GM20000 (cell line): ENCODE measurements at places on chromosomes 2 and 18.

- DNase-seq = no peak
Observed at GRCh38 chr2:207235621-207236020, 69.9 kb upstream of the KLF7 start.

- DNase-seq = no peak
Observed at GRCh38 chr2:164984428-164984827, 29.1 kb upstream of the SLC38A11 start.

- DNase-seq = no peak
Observed at GRCh38 chr2:1651121-1652033, 92.9 kb downstream of the PXDN start.

DNA sequence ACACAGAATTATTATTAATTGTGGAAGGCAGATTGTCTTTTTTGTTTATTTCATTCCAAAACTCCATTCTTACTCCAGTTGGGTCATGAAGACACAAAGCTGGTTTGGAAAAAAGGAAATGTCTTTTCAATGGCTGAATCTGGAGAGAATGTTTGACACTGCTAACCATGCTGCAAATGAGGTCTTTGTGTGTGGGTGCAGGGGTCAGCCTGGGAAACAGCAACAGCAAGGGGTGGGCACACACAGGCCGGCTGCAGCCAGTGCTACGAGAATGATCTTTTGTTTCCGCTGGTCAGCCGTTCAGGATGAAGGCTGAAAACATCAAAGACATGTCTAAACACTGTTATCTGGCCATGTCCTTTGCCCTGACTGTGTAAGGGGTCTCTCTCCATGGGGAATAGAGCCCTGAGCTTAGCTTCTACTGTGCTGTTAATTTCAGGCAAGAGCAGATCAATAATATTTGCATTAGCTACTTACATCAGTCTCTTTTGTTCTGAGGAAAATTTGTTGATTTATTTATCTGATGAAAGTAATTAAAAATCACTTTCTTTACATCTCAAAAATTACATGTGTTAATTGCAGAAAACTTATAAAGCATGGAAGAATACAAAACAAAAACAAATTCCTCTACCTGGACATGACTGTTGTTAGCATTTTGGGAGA lies 33.3 kb upstream of the E2F6 start:
- no peak for DNase-seq

DNA sequence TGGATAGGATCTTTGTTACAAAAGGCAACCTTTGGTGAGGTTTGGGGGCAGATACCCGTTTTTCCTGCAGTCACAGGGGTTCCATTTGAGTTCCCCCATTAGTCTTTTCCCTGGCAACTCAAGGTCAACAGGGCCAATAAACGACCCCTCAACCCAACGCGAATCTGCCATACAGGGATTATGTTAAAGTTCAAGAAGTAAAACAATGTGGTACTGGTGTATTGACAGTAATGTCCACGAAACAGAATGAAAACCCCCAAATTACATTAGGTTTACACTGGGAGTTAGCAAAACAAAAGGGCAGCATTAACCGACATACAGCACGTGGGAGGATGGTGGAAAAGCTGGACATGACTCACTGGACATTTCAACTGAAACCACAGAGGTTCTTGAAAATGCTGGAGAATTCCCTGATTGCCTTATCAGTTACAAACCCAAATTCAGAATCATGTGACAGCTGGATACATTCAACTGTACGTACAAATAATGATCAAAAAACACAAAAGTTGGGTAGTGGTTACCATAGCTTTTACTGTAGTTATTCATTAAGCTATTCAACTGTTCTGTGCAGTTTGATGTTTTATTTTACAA lies 4.9 kb upstream of the IMP4 start:
- no peak for DNase-seq

DNA sequence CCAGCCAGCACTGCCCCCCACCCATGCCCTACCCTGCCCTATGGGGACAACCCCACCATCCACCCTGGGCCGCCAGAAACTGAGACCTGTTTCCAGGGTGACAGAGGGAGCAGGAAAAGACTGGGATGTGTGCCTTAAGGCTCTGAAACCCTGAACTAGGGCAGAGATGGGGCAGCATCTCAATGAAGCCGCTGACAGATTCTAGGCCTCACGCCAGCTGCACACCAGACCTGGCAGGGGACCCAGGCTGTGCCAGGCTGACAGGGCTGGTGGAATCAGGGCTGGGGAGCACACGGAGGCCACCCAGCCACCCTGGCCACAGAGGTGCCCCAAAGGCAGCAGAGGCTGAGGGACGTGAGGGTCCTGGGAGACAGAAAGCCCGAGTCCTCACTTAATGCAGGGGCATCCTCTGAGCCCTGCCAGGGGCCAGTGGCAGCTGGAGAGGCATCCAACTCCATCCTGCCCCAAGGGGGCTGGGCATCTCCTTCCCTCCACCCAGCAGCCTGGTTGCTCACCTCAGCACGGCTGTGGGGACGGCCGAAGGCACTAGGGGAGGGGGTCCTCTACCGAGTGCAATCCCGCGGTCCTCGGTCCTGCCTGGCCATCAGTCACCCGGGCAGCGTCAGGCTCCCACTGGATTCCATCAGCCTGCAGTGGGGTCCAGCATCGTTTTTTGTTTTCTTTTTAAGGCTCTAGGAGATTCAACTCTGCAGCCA lies 169.2 kb downstream of the ZFP36L2 start:
- no peak for DNase-seq

- no peak for DNase-seq
Observed at GRCh38 chr2:240722796-240723735, 31.4 kb downstream of the AQP12A start.

- DNase-seq = no peak
Observed at GRCh38 chr2:108971661-108972566, 17.1 kb downstream of the EDAR start.

GRCh38 chr2:241118737-241119505 lies 16.8 kb upstream of the MTERF4 start:
- DNase-seq = no peak

- DNase-seq = no peak
Observed at GRCh38 chr18:49647496-49648168, 85.8 kb downstream of the LIPG start.

DNA sequence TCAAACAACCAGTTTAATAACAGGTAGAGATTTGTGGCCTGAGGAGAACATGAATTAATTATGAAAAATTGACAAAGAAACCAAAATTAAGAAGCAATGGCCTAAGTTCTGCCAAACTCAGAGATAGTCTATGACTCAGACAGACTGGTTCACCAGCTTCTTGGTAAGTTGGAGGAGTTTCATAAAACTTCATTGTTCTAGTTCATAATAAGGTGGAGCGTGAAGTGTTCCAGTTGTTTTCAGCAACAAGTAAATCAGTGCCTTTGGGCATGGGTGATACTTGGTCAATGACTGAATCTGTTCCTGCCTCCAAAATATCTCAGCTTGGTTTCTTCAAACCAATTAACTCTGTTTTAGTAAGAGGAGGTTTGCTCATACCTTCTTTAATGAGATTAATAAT lies 40.0 kb downstream of the SLC40A1 start:
- DNase-seq = no peak

- no peak for DNase-seq
Observed at GRCh38 chr18:63119647-63120046, 199.9 kb downstream of the BCL2 start.
